Activated naive CD8-positive, alpha-beta T cell treated with anti-CD3 and anti-CD28 coated beads, Interleukin-2, amount 10 ng/mL, durations not matched to agents 7 days and 5 days (primary cell): ENCODE measurements at places on chromosomes 2 and 18.

DNA sequence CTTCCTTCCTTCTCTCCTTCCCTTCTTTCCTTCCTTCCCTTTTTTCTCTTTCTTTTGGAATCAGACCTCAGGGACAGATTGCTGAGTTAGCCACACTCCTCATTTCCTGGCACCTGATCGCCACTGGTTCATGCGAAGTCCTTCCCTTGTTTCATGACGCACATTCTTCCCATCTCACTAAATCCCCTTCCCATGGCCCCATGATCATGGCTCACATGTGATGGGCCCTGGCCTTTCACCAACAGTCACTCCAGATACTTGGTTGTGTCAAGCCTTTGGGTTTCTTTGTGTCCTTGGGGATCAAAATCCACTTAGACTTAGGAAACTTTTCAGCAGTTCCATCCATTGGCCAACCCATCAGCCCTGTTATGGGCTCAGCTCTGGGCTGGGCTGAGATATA is 23.8 kb upstream of the ASPRV1 start:
- DNase-seq = no peak

- DNase-seq = no peak
These were observed 287.5 kb upstream of the VRK2 start for GRCh38 chr2:57759131-57759530.

GRCh38 chr2:12741380-12741779 is 24.6 kb downstream of the TRIB2 start:
- no peak for DNase-seq

- no peak for DNase-seq
These were observed 48.7 kb downstream of the C1QL2 start for GRCh38 chr2:119109866-119110265.

DNA sequence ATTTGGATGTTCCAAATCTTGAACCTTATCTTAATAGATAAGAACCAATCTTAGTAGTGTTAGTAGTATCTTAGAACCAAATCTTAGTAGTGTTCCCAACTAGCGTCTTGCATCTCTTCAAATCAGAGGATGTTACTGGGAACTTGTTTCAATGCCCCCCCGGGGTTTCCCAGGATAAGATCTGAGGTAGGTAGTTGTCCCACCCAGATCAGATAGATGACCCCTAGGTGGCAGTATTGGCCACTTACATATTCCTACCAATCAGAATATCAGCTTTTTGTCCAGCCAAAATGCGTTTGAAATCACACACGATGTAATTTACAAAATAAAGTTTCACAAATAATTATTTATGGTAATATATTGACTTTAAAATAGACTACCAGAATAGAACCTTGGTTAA is 314.8 kb downstream of the MBD2 start:
- DNase-seq = no peak
